ENCODE measurements at places on chromosomes 7 and 10.

GRCh38 chr7:43926798-43927123 lies 525 bp downstream of the UBE2D4 start:
- DNase-seq, result no peak

DNA sequence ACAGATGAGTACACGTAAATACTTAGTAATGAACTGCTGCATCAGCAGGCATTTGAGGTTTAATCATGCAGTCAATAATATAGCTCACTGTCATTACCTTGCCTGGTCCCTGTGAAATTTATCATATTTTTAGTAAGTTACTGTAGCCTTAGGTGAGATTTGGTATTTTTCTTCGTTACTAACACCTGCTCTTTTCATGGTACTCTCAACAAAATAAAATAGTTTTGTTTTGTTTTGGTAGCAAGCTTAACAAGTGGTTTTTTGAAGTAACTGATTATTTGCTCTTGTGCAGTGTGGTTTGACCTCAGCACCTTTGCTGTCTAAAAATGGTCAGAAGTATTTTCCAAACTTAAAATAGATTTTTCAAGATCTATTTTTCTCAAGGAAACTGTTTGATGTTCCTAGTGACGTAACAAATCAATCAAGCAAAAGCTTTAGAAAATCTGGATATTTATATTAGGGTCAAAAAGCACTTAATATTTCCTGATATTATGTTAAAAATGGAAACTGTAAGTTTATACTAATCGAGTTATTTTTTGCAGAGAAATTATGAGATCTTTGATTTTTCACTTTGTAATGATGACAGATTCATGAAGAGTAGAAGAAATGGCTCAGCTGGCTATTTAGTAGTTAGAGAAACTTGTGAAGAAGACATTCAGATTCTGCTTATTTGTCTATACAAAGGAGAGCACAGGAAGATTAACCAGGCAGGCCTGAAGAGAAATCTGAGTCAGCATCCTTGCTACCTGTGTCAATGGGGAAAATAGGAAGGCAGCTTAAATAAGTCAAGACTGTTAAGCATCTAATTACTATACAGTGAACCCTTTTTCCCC lies 21.0 kb upstream of the RPA3 start:
- DNase-seq, result no peak

GRCh38 chr7:12069757-12070156 lies 141.3 kb upstream of the TMEM106B start:
- DNase-seq, result no peak

GRCh38 chr10:51312817-51313216 lies 238.5 kb downstream of the PRKG1 start:
- DNase-seq, result no peak

- DNase-seq, result no peak
Observed at GRCh38 chr7:102966465-102966864, 53.7 kb downstream of the LRRC17 start.

Data from fibroblast of mammary gland (primary cell).